ENCODE measurements at places on chromosomes 5 and 9.

GRCh38 chr5:444226-444625 lies 1.2 kb downstream of the EXOC3 start:
- no peak for DNase-seq

GRCh38 chr5:143121135-143121475 lies 282.4 kb downstream of the NR3C1 start:
- DNase-seq = no peak

DNA sequence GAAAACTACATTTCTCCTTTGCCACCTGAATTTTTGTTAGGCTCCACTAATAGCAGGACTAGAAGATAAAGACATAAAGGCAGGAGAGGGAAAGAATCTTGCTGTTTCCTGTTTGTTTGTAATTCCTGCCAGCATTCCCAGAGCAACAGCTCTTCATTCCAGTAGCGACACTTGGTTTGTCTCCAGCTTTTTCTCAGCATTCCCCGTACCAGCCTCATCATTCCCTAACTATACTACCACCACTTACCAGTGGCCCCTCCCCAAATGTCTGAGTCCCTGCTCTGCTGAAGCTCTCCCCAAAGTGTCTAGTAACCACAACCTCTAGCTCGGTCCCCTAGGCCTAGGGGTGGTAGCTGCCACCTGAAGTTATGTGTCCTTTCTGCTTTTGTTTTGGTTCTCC lies 18.6 kb downstream of the CETN3 start:
- no peak for DNase-seq

DNA sequence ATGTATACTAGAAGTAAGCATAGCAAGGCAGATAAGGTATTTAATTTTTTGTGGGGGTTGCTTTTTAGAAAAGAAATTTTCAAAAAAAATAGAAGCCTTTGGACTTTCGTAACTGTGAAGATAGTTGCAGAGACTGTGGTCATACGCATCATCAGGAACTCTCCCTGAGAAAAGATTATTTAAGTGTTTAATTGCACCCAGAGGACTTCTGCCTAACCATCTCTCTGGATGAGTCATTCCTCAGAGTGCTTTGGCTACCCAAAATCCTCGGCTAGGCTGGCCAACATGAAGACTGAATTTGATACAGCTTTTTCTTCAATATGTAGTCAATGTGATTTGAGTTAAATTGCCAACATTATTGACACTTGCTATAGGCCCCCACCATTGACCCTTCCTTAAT lies 296.4 kb downstream of the TLR4 start:
- DNase-seq = no peak

GRCh38 chr9:115416299-115416698 lies 298.3 kb upstream of the TNC start:
- no peak for DNase-seq

GRCh38 chr5:140828362-140828737 lies 590 bp downstream of the PCDHA6 start:
- no peak for DNase-seq

DNA sequence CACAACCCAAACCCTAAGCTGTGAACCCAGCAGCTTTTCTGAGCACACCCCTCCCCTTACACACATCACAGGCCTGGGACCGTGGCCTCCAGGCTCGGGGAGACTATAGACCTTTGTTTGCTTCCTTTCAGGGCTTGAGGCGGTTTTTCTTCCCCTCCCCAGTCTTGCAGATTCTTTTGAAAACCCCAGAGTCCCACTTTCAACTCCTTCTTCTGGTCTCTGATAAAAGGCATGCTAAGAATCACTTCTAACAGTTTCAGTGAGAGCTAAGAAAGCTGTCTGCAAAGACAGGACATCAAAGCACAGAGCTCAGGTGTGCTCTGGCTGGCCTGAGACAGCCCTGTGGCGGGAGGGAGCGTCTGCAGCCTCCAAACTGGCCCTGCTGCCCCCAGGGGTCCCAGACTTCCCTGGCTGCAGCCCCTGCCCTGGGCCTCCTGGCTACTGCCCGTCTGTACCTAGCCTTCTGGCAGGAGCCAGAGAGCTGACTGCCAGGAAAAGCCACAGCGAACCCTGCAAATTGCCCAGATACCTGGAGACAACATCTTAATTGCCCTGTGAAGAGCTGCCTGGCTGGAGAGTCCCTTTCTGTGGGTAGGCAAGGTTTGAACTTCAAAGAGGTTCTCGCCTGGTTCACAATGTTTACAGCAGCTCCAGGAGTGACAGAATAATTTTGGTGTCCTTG lies 138.9 kb downstream of the GADD45G start:
- DNase-seq = no peak

GRCh38 chr9:89562186-89562814 lies 42.5 kb upstream of the GADD45G start:
- DNase-seq = no peak

GRCh38 chr9:89804766-89805531 lies 200.1 kb downstream of the GADD45G start:
- no peak for DNase-seq

DNA sequence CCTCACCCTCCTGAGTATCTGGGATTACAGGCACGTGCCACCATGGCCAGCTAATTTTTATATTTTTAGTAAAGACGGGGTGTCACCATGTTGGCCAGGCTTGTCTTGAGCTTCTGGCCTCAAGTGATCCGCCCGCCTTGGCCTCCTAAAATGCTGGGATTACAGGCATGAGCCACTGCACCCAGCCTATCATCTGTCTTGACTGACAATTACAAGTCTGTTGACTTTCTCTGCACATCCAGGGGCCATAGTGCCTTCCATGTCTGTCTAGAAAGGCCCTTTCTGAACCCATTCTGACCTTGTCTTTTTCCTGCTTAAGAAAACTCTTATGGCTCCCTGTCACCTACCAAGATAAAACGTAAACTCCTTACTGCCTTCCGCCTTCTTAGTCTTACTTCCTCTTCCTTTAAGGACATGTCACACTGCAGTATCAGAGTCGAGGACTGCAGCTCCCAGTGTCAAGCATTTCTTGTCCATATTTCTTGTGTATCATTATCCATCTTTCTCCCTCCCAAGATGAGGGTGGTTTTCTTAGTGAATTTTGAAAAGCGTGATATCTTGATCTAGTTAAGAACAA lies 49.9 kb upstream of the SHB start:
- no peak for DNase-seq

DNA sequence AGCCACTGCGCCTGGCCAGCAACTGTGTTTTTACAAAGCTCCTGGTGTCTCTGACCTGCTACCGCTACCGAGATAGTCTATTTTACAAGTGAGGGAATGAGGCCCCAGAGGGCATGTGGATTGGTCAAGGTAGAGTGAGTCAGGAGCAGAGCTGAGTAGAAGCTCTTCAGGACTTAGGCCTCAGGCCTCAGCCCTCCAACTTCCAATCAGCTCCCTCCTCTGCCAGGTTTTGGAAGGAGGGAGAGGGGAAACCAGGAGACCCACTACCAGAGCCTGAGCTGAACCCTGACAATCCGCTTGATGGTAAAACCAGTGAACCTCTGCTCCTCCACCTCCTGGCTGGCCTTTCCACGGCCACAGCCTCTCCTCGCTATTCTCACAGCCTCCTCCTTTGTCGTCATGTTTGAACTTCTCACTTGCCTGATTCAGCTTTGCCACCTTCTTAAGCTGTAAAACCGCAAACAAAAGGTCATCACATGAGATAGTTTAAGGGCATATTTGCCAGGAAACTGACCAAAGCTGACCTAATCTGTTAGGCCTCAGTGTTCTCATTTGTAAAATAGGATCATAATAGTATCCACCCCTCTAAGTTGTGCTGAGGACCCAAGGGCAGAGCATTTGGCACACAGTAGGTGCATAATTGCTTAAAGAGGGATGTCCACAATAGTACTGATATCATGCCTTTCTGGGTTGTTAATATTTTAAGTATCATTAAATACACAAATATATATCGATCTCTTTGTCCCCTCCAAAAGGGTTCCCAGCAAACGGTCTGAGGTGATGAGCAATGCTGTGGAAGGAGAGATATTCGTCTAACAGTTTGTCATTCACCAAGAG lies 1.7 kb downstream of the TRAF1 start:
- DNase-seq = no peak

DNA sequence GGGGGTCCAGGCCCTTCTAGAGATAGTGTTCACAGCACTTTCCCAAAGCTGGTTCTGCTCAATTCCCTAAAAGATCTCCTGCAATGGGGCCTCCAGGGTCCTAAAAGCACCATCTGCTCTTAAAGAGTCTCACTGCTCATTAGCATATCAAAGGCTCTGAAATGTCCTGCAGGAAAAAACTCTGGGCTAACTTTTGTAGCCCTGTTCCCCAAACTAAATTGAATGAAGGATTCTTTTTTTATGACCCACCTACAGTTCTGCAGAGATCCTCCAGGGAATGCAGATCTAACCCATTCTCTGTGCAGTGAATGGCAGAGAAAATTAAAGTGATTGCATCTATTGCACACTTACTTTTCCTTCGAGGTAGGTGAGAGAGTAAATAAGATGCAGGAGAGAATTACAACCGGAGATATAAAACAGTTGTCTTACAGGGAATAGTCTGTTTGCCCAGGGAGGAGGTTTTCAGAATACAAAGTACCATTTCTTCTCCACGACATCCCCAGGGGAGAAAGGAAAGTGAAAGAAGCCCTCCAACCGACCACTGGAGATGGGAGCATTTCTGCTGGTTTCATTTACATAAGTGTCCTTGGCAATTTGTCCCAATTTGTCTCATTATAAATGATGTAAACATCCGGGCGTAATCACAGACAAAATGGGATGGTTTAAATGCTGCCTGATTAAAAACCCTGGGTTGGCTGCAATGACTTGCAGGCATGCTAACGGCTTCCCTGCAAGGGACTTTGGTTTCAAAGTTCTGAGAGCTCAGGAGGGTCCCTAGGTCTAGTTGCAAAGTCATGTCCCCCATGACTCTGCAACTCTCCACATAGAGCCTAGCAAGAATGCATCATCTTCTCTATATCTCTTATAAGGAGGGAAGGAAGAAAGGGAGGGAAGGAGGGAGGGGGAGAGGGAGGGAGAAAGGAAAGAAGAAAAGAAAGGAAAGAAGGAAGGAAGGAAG lies 114.0 kb downstream of the KCNIP1 start:
- no peak for DNase-seq

GRCh38 chr9:124854822-124855221 lies 1.6 kb downstream of the WDR38 start:
- no peak for DNase-seq
